ENCODE measurements at places on chromosomes 7 and 10.
A peak's percentile ranks its signal among the peaks of the same experiment; 100 is the strongest.

DNA sequence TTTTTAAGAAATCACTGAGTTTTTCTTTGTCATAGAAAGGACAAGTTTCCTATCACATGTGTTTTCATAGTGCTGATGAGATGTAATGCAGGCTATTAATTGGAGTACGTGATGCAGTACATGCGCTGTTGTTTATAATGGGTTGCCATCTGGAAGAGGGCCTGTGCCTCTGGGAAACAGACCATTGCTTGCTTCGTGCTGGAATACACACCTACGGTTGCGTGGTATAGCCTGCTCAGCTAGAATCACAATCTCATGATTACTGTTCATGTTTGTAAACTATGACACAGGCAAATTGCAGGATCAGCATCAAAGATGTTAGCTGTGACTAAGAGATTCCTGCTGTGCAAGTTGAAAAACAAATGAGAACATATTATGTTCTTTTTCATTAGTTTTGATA lies 107.2 kb upstream of the STEAP1B start:
- DNase-seq, result no peak

GRCh38 chr7:135901585-135902540 lies 75.3 kb downstream of the MTPN start:
- no peak for DNase-seq

- DNase-seq, result peak; percentile 22
These were observed 2.9 kb downstream of the C1QL3 start for GRCh38 chr10:16518822-16519221.

- no peak for DNase-seq
These were observed 3.6 kb downstream of the PRSS37 start for GRCh38 chr7:141837683-141838082.

DNA sequence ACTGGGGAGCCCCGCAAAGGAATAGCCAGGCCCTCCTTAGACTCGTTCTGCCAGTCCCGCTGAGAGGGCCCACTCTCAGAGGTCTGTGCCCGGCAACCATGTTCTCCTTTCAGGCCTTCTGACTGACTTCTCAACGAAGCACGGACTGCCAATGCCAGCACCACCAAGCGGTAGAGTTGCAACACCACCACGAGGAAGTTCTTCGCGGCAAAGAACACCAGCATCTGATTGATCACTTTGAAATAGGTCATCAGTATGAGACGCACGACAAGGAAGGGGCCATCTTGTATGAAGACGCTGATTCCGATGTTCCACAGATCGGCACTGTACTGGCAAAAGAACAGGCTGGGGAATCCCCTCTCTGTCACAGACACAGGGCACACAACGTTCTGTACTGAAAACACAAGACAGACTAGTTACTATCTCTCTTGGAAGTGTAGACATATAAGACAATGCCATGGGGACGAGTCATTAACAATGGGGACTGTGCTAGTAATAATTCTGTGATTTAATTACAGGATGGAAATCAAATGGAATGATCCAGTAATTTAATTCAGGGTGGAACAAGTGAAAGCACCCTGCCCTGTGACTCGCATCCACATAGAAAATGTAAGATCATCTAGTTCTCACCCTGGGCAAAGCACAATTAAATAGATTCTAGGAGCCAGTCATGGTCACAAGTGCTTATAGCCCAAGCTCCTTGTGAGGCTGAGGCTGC lies 42.7 kb downstream of the TMEM26 start:
- DNase-seq, result no peak

DNA sequence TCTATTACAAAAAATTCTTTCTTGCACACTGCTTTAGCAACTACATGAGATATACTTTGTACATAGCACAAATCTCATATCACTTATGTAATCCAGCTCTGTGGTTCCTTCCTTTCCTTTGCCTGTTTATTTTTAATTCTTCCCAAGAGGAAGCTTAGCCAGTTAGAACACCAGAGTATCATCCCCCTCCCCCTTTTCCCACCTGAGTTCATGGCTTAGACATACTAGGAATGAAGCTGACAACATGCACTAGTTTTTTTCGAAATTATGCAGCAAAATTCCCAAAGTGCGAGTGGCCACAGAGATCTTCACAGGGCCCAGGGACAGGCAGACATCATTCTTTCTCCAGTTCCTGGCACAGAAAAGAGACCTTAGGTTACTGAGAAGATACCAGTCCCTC lies 17.8 kb downstream of the CAV1 start:
- DNase-seq, result no peak

- DNase-seq, result no peak
These were observed 193.9 kb downstream of the TCERG1L start for GRCh38 chr10:131117416-131118212.

GRCh38 chr7:91320366-91321078 lies 56.3 kb downstream of the FZD1 start:
- no peak for DNase-seq

DNA sequence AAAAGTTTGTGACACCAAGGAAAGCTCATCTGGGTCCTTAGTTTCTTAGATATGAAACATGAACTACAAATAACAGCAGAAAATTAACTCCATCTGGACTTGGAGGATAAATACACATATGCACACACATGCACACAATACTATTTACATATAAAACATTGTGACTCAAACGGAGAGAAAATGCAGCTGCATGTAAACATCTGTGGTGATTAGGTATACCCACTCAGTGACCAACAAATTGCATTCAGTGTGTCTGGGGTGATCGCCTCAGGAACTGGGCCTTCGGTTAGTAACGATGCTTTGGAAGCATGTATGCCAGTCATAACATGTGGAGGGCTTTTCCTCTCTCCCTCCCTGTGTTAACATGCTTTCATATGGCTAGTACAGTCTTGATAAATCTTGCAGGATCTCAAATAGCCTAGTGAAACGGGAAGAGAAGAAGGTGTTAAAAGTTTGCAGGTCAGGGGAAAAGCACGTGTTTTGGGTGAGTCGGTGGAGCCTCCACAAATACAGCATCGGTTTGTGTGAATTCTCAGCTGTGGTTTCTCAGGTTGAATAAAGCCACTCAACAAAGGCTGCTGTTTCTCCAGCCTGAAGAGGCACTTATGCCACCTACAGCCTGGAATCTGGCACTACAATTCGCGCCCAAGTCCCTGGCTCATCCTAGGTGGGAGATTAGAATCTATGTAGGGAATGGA lies 8.7 kb upstream of the GLRX3 start:
- DNase-seq, result peak; percentile 86

DNA sequence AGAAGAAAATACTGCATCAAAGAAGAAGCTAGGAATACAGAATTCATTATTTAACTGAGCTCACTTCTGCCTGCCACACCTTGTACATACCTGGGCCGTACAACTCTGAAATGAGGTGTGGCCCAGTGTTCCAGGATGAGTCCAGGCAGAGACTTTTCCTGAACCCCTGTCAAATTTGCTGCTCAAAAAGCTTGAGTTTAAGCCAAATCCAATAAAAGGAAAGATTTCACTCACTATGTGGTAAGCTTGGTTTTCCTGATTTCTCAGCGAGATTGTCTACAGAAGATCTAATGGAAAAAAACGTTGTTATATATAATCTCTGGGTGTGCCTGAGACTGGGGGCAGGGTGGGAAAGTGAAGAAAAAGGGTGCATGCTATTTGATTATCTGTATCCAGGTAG lies 72.1 kb upstream of the EGFR start:
- DNase-seq, result no peak

- DNase-seq, result no peak
These were observed 8.9 kb upstream of the TSPAN13 start for GRCh38 chr7:16744518-16745250.

DNA sequence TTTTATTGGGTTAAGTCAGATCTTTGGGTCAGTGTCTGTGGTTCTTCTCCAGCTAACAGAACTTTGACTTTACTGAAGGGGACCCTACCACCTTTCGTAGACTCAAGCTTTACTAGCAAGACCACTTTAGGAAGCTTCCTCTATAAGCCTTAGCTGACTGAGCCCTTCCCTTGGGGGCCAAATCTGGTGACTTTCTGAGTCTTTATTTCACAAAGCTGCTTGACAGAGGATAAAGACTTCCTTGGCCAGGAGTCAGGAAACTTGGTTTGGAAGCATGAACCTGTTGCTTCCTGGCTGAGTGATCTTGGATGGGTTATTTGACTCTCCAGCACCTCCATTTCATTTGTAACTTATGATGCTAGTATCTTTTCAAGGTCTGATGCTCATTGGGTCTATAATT lies 466.7 kb downstream of the TYW1 start:
- no peak for DNase-seq

DNA sequence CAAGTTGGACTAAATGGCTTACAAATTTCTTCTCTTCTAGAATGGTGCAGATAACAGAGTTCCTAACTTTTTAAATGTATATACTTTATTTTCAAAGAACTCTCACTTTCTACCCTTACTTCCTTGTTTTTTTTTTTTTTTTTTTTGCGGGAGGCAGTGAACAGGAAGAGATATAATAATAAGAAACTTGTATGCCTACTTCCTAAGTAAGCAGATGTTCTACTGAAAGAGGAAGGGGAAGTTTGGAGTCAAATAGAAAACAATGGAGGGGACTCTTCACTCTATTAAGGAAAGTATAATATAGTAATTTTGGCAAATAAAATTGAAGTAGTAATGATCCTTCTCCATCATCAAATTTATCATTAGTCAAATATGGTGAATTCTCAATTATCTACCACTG lies 754.0 kb downstream of the KCNMA1 start:
- peak; percentile 95 for DNase-seq

DNA sequence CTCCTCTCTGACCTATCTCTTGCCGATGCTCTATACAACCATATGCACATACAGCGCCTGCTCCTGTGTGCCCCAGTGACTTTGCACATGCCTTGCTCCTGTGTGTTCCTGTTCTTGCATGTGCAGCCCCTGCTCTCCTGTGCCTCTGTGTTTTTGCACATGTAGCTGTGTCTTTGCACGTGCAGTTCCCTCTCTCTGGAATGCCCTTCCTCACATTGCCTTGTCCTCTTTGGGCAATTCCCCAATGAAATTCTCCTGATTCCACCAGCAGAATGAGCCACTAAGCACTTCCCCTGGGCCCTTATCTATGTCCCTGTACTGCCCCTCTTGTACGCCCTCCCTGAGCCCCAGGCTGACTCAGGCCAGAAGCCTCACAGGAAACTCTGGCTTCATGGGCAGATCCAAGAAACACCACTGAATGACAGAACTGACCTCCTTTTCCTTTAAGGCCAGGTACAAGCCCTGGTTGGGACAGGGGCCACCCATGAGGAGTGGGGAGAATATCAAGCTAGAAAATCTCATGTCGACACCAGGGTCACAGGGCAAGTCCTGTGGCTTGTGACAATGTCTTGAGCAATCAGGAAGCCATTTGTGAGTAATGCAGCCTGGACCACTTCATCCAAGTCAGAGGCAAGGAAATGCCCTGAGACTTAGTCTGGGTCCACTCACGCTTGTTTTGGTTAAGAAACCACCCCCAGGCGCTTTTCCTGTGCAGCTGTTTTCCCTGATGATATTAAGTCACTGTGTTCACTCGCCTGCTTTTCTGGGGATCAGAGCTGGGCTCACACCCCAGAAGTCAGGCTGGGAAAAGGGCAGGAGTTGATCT lies 1.9 kb upstream of the ARHGAP22 start:
- DNase-seq, result peak; percentile 55

- DNase-seq, result no peak
These were observed 12.6 kb upstream of the PRPS1L1 start for GRCh38 chr7:18040196-18040595.

- peak; percentile 38 for DNase-seq
These were observed 83.7 kb upstream of the EFCAB10 start for GRCh38 chr7:105664816-105665525.

DNA sequence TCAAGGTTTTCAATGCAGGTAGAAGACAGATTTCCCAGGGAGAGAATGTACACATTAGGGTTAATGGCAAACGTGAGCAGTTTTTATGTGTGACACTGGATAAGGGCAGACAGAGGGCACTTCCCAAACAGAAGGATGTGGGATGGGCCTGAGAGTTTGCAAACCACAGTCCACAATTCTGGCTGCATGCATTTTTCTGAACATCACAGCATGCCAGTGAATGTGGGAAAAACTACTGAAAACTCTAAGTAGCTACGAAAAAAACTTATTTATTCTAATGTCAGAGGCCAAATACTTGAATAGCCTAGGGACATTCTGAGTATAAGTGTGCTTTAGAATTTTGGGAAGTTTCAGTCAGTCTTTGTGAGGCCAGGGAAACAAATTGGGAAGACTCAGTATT lies 145.9 kb downstream of the NRCAM start:
- no peak for DNase-seq
